ENCODE measurements at places on chromosomes 4 and X.
A peak's percentile ranks its signal among the peaks of the same experiment; 100 is the strongest.

DNA sequence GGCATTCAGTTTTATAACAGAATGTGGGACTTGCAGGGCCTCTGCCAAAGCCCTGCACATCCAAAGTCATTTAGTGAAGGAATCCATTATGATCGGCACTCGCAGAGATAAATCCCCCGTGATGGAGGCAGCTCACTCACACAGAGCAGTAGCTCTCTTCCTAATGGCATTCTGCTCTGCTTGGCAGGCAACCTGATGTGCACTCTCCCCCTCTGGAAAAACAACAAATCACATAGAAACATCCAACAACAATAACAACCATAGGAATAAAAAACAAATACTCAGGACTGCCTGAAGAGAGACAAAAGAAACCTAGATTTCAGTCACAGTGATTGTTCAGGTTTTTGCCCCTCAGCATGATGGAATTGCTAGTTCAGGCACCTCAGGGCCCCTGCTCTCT, 59.7 kb downstream of the NAA11 start:
- no peak for DNase-seq

GRCh38 chr4:53571936-53572599, 19.2 kb downstream of the LNX1 start:
- DNase-seq, result no peak

DNA sequence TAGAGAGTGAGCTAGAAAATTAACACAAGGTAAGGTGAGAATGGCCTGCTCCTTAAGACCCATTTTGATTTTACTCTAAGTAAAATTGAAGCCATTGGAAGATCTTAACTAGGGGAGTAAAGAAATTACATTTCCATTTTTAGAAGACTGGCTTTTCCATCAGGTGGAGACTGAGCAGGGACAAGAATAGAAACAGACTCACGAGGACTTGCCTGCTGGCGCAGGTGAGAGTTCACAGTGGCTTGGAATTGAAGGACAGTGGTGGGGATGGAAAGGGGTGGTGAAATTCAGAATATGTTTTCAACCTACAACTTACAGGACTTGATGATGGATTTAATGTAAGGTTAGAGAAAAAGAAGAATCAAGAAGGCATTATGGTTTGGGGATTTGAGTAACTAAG, 427.4 kb downstream of the INPP4B start:
- no peak for DNase-seq

DNA sequence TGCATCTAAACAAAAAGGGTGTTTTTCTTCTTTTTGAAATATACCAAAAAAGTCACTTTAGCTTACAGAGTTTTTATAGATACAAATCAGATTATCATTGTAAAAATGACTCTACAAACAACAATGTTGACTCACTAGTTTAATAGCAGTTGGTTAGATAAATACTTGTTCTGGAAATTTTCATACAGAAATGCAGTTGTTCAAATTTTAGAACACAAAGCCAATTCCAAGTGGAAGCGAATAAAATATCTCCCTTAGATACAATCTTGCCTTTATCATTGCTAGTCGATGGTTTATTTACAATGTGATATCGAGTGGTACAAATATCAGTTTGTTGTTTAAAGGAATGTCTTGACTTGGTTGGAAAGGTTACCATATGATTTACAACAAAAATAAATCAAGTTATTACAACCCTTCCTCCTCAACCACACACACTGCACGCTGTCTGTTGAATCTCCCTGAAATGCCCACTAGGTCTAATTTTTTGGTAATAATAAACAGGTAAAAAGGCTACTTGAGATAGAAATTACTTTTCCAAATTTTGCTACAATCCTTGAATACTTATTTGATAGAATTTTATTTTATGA, 114.8 kb downstream of the CDS1 start:
- DNase-seq, result no peak

- no peak for DNase-seq
Observed at GRCh38 chr4:59565836-59566235, 1634.3 kb upstream of the ADGRL3 start.

DNA sequence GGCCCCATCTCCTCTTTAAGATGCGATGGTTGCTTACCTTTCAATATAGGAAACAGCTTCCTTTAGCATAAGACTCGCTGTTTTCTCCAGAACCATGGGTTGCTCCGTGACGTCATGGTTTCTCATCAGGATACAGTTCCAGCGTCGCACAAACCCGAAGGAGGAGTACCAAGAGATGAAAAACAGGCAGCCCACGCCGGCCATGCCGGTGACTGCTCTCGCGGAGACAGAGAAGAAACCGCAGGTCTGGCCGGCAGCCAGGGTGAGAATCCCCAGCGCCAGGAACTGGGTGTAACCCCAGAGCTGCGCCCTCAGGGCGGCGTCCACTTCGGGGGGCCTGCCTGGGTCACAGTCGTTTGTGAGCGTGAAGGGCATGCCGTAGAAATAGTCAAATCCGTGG, 11.4 kb downstream of the ARSD start:
- DNase-seq, result no peak

DNA sequence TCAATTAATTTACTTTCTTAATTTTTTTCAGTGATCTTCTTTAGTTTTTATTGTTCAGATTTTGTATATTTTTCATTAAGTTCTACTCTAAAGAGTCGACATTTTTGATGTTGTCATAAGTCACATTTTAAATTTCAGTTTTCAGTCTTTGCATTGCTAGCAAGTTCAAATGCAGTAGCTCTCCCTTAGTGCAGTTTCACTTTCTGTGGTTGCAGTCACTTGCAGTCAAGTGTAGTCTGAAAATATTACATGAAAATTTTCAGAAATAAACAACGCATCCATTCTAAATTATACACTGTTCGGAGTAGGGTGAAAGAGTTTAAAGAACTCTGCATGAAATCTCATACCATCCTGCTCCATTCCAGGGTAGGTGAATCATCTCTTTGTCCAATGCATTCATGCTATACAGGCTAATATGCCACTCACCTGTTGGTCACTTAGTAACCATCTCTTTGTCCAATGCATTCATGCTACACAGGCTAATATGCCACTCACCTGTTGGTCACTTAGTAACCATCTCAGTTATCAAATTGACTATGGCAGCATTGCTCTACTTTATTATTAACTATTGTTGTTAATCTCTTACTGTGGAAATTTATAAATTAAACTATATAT, 356.9 kb downstream of the STPG2 start:
- DNase-seq, result peak; percentile 21

DNA sequence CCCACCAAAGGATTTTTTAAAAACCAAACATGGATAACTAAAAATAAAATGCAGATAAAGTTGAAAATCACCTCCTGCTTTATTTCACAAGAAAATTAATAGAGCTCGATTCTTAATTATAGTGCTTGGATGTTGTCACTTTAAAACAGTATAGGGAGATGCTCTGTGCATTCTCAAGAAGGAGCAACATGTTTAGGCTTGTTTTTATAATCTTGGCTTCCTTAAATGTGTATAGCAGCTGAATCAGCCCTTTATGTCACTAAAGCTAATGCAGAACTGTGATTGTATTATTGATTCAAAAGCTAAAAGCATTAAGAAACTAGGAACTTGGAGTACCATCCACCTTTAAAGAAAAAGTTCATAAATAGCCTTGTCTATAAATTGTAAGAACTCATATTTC, 12.9 kb downstream of the UTP3 start:
- no peak for DNase-seq

GRCh38 chr4:98599617-98600205, 58.7 kb downstream of the TSPAN5 start:
- DNase-seq, result no peak

GRCh38 chr4:40157436-40157835, 39.4 kb upstream of the RHOH start:
- no peak for DNase-seq

GRCh38 chrX:54180403-54180802, 2.7 kb downstream of the FAM120C start:
- no peak for DNase-seq

GRCh38 chr4:2066011-2066551, 7.0 kb downstream of the NAT8L start:
- DNase-seq, result no peak

DNA sequence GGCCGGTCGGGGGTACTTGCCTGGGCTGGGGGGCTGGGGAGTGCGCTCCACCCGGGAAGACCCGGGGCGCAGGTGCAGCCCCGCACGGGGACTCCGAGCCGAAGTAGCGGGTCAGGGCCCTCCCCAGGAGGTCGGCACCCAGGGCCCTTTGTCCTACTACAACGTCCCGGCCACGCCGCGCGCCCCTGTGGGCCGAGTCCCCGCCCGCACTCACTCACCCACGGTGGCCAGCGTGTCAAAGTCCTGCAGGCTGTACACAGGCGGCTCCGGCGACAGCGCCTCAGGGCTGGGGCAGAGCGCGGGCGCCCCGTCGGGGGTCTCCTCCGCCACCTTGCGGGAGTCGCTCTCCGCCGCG, 602 bp downstream of the PRKX start:
- DNase-seq, result no peak

DNA sequence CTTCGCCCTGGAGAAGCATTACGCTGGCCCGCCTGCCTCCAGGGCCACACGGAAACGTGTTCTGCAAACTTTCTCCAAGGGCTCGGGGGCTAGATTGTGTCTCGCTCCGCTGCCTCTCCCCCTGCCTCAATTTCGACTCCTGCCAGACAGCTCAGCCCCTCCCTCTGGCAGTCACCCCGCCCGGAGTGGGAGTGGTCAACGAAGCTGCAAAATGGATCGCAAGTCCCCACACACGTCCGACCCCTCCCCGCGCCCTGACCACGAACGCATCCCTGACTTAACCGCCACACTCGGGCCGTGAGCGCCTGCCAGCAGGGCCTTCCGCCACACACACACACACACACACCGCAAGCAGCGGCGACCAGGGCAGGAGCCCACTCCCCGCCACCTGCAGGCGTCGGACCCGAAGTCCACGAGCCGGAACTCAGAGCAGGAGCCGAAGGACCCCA, 47.0 kb upstream of the NKAP start:
- no peak for DNase-seq

DNA sequence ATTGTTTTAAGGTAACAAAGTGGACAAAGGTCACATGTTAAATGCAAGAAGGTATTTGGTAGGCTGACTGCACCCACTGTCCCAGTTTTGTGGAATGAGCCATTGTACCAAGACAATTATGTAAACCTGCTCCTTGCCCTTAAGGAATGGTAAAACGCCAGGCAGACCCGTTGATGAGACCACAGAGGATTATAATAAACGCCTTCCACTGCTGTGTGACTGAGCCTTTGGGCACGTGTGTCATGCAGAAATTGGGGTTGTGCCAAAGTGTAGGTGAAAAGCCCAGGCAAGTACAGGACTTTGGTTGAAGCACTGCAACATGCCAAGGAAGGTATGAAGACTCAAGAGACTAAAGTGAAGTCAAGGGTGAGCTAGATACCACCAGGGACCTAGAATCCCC, 59.7 kb downstream of the LRRC66 start:
- no peak for DNase-seq

GRCh38 chr4:112170451-112170993, 25.3 kb downstream of the FAM241A start:
- DNase-seq, result no peak

DNA sequence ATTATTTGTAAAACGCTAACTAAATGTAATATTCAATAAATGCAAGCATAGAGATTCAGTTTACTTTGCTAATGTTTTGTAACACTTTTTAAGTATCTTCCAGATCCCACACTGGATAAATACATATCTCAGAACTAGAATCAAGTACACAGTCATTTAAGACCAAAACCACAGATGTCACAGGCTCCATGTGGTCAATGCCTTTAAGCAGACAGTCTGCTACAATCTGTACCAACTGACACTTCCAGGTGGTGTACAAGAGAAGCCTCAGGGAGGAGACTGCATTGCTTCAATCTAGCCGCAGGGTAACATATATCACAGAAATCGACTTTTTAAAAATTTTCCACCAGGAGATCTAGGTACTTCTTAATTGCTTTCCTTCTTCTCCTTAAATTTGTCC, 229.6 kb upstream of the DIAPH2 start:
- DNase-seq, result no peak

- no peak for DNase-seq
Observed at GRCh38 chr4:111048316-111048715, 425.4 kb upstream of the PITX2 start.

GRCh38 chr4:186727169-186727976, 3.7 kb upstream of the FAT1 start:
- no peak for DNase-seq

DNA sequence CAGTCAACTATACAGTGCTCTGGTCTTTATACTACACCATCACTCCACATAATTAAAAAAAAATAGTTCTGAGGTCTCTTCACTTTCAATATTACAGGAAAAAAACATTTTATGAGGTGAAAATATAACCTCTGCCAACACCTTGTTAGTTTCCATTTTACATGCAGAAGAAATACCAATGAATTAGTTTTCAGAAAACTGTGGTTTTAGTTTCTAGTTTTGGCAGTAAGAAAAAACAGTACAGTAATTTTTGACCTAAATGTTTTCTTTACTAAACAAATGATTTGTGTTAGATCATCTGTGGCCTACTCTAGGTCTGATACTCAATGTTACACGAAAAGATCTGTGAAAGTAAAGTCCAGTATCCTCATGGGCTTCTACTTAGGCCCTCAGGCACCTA, 10.0 kb downstream of the SULT1E1 start:
- DNase-seq, result no peak

GRCh38 chr4:156798438-156798837, 173.2 kb downstream of the PDGFC start:
- DNase-seq, result no peak

DNA sequence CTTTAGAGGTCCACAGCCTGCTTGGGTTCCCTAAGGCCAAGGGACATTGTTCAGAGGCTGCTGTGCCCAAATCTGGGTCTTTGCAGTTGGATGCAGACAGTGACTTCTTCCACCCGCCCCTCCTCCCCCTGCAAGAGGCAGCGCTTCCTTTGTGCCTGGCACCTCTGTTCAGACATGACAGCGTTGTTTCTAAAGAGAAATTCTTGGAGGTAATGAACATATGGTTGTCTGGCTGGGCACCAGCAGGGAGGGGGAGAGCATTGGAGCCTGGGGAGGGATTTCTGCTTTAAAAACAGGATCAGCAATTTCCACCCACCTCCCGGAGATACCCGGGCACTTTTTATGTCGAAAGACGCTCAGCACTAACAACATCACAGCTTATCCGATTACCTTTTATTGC, 51.5 kb downstream of the PSAPL1 start:
- DNase-seq, result no peak

- no peak for DNase-seq
Observed at GRCh38 chr4:38359113-38359512, 304.9 kb upstream of the KLF3 start.

DNA sequence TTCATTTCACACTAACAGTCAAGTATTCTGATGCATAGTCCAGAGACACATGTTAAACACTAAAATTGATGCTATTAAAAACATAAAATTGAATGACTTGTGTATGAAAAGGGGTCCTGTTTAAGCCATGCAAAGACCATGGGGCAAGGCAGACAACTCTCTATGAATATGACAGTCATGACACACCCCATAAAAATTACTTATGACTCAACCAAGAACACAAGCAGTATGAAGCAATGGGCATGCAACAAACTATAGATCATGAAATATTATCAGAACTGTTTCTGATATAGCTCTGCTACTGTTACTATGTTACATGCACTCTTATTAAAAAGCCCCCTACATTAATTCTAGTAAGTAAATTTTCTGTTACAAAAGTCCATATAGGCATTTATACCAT, 57.5 kb upstream of the ZCCHC13 start:
- no peak for DNase-seq

Measured in NCI-H748 treated with DMSO at 0.1 percent for 48 hours (cell line).